Central memory CD4-positive, alpha-beta T cell (primary cell): ENCODE measurements at places on chromosomes 3 and 15.
A peak's percentile ranks its signal among the peaks of the same experiment; 100 is the strongest.

DNA sequence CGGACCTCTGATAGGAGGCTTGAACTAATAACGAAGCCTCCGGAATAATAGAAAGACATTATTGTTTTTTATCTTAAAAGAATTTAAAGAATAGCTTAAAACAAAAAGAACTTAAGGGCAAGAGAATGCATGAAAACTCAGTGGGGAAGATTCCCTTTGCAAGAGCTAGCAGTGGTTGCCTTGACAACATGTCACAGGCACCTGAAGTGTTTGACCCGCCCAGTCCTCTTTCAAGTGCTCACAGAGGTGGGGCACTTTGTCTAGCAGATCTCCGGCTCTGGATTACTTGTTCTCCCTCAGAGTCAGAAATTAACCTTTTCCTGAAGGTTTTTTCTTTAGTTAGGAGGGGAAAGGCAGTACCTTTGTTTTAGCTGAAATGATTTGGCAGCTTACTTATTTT, 37.8 kb downstream of the LARS2 start:
- no peak for DNase-seq

GRCh38 chr15:93088200-93088980, 621 bp downstream of the RGMA start:
- no peak for DNase-seq

- no peak for DNase-seq
Observed at GRCh38 chr3:195003006-195003892, 267.7 kb downstream of the XXYLT1 start.

DNA sequence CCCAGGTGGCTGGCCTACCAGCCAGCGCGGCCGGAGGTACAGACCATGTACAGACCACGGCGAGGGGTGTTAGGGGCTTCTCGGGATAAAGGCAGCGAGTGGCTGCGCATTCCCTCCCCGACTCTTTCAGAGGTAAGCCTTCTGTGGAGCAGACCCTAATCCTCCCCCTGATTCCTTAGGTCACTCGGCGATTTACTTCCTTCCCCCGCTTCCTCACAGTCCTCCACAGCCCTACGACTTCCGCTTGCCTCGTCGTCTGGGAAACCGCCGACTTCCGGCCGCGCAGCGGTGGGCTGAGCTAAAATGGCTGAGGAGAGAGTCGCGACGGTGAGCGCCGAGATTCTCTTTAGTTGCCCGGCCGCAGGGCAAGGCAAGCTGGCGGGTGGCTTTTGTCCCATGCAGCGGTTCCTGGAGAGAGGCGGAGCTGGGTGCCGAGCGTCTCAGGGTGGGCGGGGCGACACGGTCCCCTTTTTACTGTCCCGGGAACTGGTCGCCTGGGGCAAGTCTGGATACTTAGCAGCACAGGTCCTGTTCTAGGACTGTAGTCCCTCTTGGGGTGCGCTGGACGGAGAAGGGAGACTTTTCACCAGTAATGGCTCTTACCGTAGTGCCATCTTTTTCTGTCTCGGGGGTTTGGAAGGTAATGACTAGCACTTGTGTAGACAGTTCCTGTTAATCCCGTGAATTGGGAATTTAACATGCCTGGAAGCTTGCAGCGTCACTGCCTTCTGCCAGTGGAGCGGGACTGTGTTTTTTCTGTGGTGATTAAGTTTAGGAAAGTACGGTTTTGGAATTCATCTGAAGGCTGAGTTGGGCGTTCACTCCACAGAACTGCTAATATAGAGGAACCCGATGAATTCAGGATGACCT, at the start of the genes BBS4 and HIGD2B:
Gene BBS4, plus strand, starts transcription at position 283 of the 870 bp plus-strand sequence. Its CDS starts 21 bp downstream, at position 304.
Gene HIGD2B, minus strand, starts transcription at position 258 of the 870 bp plus-strand sequence. CDS start 9,808 bp downstream, outside the sequence.
- peak; percentile 83 for DNase-seq

GRCh38 chr3:197380786-197381185, 82.4 kb upstream of the DLG1 start:
- no peak for DNase-seq

- no peak for DNase-seq
Observed at GRCh38 chr3:110267304-110267845, 804.2 kb upstream of the NECTIN3 start.

- DNase-seq, result no peak
Observed at GRCh38 chr3:46844881-46845312, 18.3 kb downstream of the MYL3 start.

DNA sequence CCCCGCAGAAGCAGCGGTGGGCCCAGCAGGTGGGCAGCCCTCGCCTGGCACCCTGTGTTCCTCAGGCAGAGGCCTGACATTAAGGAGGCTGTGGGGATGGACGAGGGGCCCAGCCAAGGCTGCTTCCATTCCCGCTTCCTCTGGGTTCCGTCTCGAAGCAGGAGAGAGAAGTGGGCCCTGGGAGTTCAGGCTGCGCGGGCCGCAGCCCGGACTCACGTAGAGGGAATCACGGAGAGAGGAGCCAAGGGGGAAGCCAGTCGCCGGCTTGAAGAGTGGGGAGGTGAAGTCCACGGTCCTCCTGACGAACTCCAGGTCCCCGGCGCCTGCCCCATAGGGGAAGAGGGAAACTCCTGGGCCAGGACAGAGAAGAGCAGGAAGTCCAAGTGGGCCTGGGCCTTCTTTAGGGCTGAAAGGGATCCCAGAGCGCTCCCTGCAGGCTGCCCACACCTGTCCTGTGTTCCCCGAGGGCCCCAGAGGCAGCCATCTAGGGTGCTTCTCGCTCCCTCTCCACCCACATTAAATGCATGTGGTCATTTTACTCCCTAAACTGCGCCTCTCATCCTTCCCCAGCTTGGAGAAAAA, 37.7 kb downstream of the MUC4 start:
- DNase-seq, result no peak

GRCh38 chr3:16303037-16303575, 38.1 kb downstream of the OXNAD1 start:
- no peak for DNase-seq

- no peak for DNase-seq
Observed at GRCh38 chr3:160049038-160049437, 60.4 kb downstream of the IL12A start.

DNA sequence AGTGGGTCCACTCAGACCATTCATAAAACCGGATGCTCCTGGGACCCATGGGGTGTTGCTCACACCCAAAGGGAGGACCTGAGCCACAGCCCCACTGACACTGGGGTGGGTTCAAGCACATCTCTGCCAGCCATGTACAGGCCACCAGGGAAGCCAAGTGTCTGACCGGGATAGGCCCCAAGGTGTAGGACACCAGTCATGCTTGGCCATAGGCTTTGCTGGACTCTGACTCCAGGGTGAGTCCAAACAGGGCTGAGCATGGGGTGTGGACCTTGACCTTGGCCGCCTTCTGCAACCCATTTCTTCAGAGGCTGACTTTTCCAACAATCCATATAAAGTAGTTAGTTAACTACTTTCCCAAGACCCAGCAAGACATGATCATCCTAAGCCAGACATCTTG, 31.4 kb upstream of the DUSP7 start:
- no peak for DNase-seq

DNA sequence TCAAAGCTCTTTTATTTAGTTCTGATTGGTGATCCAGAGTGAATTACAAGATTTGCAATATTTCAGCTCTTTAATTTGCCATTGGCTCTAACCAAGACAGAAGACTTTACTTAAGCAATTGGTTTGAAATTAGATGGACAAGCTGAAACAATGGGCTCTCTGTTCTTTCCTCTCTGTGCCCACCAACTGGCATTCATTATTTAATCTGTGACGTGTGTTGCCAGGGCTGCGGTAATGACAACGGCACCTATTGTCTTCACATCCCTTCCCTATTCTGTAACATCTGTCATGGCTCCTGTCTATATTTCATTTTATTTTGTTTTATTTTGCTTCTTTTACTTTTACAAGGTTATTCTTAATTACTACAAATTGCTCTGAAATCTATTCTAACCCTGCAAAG, 33.9 kb downstream of the PLD1 start:
- DNase-seq, result no peak

DNA sequence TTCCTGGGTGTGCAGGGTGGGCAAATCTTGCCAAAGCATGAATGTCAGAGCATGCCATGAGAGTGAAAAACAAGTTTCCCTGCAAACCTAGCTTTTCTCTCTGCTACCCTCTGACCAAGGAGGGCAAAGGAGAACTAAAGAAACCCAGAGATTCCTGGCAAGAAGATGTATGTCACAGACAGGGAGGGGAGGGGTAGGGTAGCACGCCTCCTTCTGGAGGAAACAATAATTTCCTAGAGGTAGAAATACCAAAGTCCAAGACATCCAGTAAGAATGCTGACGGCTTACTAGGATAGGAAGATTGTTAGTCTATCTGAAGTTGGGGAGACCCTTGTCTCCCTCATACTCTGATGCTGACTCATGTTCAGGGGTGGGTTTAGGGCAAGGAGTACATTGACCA, 203.9 kb downstream of the NR1D2 start:
- DNase-seq, result no peak

- DNase-seq, result no peak
Observed at GRCh38 chr15:89192766-89193165, 28.6 kb downstream of the RLBP1 start.

- DNase-seq, result no peak
Observed at GRCh38 chr3:73848173-73848906, 223.6 kb upstream of the PDZRN3 start.

DNA sequence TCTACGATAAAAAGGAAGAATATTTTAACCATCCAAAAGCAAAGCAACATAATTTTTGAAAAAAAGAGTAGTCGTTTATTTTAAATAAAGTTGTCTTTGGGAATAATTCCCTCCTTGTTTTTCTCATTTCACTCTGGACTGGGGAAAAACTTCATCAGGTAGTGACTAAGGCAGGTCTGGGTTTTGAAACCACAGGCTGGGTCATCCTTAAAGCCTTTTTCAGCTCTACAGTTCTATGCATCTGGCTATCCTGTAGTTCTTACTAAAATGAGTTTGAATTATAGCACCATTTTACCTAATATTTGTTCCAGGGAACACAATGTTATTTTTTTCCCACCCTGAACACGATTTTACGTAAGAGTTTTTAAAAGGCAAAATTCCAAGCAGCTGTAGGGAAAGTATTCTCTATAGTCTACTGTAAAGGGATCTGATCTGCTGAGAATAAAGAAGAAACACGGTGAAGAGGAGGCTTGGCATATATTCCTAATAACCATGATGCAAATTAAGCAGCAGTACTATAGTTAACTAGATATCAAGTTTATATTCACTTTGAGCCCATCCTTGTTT, 107.7 kb downstream of the OSBPL10 start:
- no peak for DNase-seq

- no peak for DNase-seq
Observed at GRCh38 chr3:71211083-71211482, 372.4 kb downstream of the FOXP1 start.

GRCh38 chr3:114650808-114651207, 357.0 kb downstream of the TIGIT start:
- DNase-seq, result no peak

DNA sequence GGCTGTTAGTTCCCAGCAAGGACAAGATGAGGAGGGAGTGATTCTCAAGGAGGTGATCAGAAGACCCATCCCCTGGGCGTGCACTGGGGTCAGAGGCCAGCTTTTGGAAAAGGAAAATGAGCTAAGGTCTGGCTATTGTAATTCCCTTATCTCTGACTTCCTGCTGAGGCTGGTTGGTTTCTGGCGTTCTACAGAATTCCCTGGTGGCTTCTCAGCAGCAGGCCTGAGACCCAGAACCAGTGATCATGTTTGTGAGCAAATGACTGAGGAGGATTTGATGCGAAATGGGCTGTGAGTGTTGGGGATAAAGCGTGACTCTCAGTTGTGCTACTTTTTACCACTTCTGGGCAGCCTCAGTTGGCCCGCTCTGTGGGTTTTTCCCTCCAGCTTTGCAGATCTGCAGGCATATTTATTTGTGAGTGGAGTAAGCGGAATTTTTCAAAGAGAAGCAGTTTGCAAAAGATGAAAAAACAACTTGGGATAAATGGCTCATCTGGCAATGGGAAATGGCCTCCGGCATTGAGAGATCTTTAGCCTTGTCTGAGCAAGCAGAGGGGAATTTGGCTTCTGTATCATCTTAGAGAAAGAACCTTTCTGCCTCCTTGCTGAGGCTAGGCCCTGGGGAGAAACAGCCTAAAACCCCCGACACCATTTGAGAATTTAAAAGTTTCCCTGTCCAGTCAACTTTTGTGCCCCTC, 102.7 kb downstream of the SLCO3A1 start:
- DNase-seq, result no peak

DNA sequence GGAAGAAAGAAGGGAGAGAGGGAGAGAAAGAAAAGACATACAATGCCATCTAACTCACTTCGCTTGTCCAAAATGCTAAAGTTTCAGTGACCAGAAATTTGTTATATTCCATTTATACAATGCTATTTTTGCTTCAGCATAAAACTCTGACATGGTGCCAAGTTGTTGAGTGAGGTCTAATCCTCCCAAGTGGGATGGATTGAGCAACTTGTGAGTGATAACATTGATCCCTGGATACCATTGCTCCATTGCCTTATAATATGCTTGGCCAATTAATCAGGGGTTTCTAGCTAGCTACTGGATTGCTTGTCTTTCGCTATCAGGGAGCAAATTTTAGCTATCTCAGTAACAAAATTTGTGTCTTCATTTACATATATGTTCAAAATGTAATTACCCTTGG, 615.6 kb upstream of the DPPA4 start:
- DNase-seq, result no peak

- no peak for DNase-seq
Observed at GRCh38 chr3:52454938-52455282, 494 bp upstream of the NISCH start.

GRCh38 chr15:40190591-40190990, 29.7 kb downstream of the BUB1B start:
- DNase-seq, result no peak

DNA sequence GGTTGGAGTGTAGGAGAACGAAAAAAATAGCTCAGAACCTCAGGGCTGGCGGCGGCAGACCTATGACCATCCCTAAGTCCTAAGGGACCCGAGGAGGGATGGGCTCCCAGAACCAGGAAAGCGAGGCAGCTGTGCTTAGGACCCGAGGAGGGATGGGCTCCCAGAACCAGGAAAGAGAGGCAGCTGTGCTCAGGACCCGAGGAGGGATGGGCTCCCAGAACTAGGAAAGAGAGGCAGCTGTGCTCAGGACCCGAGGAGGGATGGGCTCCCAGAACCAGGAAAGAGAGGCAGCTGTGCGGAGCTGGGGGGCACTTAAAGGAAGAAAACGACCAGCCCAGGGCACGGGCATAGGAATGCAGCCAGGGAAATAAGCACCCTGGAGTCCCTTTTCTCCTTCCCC, 125.0 kb upstream of the DLG1 start:
- no peak for DNase-seq

DNA sequence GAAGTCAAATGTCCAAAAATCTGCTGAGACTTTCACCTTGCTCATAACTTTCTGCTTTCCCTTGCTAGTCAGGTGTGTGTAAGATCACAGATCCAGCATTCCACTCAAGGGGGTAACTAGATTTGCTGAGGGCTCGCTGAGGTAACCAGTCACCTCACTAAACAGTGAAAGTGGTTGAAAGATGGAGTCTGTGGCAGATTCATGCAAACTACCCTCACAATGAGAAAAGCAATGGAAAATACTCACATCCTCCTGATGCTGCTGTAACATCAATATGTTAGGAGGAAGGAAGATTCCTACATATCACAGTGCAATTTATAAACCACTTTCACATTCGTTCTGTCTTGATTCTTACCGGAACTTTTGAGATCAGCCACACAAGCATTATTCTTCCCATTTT, 174.3 kb upstream of the BCL6 start:
- no peak for DNase-seq
